ENCODE measurements at places on chromosomes 5 and 9.

DNA sequence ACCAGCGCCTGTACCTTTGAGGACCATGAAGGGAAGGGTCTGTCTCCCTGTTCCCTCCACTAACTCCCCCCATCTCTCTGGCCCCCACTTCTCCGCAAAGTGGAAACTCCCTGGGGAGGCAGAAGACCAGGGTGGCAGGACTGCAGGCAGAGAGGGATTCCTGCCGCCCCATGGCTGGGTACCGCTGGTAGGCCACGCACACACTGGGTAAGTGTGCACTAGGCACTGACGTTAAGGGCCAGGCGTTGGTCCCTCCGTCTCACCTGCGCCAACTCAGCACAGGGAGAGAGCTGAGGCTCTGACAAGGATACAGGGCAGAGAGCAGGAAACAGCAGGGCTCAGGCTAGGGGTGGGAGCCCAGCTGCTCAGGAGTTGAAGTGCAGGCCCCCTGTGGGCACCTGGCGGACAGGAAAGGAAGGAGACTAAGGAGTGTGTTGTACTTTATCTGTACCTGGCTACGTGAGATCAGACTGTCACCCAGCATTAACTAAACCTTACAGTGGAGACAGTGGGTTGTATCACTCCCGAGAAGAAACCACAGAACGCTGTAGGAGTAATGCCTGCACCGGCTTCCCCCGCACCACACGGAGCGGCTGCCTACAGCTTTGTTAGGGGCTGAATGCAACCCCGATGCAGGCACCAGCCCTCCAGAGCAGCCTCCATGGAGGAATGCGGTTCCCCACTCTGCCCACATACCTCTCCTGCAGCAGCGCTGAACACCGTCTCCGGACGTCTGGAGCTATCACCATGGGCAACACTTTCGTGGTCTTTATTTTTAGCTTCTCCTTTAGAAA is 34.2 kb upstream of the CLPTM1L start:
- no peak for DNase-seq

GRCh38 chr5:41356786-41357185 is 143.5 kb upstream of the C6 start:
- no peak for DNase-seq

GRCh38 chr9:125861405-125862058 is 114.4 kb downstream of the PBX3 start:
- DNase-seq: peak; percentile 50

- DNase-seq: no peak
These were observed 16.9 kb upstream of the FREM1 start for GRCh38 chr9:14926941-14927624.

DNA sequence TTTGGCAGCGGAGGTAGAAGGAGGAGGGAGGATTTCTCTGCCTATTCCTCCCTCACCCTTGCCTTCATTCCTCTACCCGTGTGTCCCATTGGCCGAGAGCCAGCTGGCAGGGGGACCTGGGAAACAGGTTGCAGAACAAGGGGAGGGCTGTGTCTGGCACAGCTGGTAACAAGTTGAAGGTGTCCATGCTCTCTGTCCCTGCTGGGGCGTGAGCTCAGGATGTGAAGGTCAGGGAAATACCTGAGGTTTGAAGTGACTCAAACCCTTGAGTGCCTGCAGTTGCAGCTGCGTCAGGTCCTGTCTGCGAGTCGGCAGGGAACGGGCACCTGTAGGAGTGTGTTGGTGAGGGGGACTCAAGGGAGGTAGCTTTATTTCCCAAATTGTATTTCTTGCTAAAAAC is 16.2 kb downstream of the MIGA2 start:
- DNase-seq: no peak

DNA sequence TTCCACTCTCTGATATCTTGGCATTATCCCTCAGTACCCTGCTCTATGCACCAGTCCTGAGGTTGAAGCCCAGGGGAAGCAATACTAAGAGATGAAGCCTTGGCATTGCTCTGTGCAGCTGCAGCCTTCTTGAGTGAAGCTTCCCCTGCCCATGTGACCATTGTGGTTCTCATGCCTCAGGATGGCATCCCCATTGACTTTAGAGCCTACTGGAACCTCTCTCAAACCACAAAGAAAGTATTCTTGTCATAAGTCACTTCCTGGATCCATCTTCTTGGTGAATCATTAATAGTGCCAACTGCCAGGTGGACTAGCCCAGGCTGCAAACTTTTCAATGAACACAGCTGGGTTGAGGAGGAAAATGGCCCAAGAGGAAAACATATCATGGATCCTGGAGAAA is 283.9 kb upstream of the RFX3 start:
- peak; percentile 36 for DNase-seq

DNA sequence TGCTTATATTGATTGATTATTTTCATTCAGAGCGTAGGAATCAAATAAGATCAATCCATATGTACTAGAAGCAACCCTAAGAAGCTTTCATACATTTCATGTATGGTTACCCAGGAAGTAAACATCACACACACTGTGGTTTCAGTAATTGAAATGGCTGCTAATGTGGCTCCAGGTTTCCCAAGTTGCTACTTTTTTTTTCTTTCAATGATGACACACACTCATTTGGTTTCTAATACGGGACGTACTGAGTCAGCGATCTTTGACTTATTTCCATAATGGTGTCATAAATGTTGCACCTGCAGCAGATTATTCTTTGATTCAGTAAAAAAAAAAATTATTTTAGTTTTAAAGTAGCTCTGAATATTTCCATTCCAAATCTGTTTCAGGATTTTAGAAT is 248.6 kb downstream of the CTNND2 start:
- DNase-seq: no peak

DNA sequence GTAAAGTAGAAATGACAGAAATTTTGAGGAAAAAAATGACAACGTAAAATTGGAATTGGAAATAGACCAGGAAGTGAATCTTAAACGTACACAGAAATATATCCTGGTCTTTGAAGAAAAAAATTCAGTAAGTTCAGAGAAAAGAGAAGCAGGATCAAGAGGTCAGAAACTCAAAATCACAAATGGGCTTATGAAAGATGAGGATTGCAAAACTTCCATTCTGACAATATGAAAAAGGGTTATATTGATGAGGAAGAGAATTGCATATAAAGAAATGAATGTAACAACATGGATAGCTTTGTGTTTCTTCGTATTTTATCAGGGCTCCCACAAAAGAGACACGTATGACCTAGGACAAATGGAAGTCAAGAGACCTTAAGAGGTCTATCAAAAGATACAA is 58.1 kb downstream of the OXCT1 start:
- no peak for DNase-seq
